NCI-H774 (cell line): ENCODE measurements at places on chromosomes 11 and 22.

GRCh38 chr22:23903328-23903971 lies 9.3 kb downstream of the MIF start:
- no peak for DNase-seq

DNA sequence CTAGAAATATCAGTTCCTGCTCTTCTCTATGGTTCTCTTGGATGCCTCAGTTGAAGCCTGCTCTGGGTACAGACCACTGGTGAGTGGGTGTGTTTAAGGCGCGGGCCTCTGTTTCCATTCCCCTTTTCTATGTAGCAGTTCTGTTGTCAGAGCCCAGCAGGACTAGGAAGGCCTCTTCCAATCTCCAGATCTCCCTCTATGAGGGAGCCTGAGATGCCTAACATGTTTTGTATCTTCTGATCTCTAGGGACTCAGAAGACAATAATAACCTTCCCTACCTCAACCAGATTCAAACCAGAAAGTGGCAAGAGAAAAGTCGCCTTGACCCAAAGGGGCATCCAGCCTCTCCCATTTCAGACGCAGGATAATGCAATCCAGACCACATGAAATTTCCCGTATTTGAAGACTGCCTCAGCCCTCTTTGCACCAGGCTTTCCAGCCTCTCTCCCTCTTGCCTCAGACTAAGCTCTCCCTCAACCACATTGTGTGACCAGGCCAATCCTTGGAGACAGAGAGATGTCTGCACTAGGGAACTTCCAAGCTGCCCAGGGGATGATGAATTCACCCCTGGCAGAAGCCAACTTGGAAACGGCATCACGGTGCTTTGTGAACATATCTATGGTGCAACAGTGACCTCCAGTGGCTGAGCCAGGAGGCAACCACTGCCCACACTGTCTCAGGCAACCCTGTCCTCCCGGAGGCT lies 150.1 kb upstream of the UBASH3B start:
- DNase-seq = peak; percentile 27

- no peak for DNase-seq
Measured at GRCh38 chr11:119712006-119712405, 17.0 kb downstream of the NECTIN1 start.

DNA sequence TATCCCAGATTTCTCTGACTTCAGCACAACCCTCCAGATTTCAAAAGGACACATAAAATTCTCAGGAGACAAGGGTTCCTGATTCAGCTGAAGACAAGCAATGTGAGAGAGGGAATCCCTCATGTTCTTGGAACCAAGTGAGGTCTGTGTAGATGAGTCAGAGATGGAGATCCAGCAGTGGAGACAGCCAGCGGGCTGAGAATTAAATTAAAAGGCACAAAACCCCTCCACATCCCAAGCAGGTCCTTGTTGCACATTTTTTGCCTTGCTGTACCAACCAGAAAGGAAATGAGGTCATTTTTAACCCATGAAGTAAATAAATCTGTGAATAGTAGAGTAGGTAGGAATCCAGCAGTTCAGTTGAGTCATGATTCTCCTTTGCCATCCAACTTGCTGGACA lies 9.7 kb downstream of the MTNR1B start:
- no peak for DNase-seq
